ENCODE measurements at places on chromosomes 13 and 19.

- DNase-seq: peak; percentile 55
These were observed 66.9 kb upstream of the TM9SF2 start for GRCh38 chr13:99434258-99434788.

- no peak for DNase-seq
These were observed 523.5 kb upstream of the ARGLU1 start for GRCh38 chr13:107091428-107091827.

DNA sequence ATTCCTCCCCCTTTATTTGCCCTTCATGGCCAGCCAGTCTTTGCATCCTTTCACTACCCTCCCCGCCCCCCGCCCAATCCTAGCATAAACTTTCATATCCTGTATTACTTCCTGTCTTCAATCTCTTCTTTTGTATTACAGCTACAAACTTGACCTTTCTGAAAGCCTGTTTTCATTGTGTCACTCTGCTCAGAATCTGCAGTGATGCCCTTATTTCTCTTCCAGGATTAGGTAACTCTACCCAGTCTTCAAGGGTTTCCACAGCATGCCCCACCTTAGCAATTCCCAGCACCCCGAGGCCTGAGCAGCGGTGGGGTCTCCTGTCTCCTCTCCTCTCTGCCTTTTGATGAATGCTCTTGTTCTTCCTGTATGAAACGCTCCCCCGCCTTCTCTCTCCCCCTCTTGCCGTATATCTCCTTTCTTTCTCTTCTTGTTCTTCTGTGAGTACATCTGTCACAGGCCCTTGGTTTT is 145.6 kb downstream of the SHISA2 start:
- DNase-seq: no peak

- no peak for DNase-seq
These were observed 3.4 kb downstream of the SF3A2 start for GRCh38 chr19:2239771-2240770.

GRCh38 chr13:75825161-75825560 is 189.0 kb downstream of the LMO7 start:
- DNase-seq: no peak

- DNase-seq: no peak
These were observed 10.2 kb downstream of the GAS6 start for GRCh38 chr13:113853518-113854237.

DNA sequence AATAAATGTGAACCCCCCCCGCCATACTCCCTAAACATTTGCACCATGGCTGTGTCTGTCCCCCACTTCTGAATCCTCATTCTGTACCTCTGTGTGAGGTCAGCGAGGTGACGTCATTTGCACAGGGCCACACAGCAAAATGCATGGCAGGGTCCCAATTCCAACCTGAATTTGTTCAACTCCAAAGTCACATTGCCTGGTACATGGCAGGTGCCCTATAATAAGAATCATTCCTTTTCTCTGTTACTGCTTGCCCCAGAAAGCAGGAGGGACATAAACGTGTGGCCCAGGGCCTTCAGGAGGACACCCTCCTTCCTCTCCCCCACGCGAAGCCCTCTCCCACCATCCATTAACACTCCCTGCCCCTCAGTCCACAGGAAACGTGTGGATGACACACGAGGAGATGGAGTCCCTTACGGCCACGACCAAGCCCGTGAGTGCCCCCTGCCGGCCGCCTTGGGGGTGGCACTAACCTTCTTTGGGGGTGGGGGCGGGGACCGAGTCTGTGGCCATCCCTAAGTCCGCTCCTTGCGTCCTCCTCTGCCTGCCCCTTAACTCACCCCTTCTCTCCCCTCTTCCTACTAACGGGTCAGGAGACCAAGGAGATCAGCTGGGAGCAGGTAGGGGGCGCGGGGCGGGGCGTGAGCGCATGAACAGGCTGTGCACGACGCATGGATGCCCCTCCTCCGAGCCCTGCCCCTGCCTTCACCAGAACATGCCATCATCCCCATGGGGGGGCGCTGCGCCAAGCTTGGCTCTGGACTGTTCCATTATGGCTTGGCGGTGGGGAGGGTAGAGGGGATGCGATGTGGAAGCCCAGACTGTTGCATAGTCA is 9.4 kb downstream of the HRC start:
- peak; percentile 59 for DNase-seq

- no peak for DNase-seq
These were observed 360.4 kb downstream of the ENOX1 start for GRCh38 chr13:43426355-43426754.

- no peak for DNase-seq
These were observed 82.4 kb downstream of the EFNB2 start for GRCh38 chr13:106453101-106453500.

GRCh38 chr13:104984296-104984818 is 1551.1 kb downstream of the EFNB2 start:
- DNase-seq: peak; percentile 2

- no peak for DNase-seq
These were observed 12.1 kb upstream of the NDFIP2 start for GRCh38 chr13:79468819-79469218.

Data from stimulated activated CD4-positive, alpha-beta T cell treated with anti-CD3 and anti-CD28 coated beads, Interleukin-12 subunit alpha, Interleukin-12 subunit beta, amount 100 ng/mL, for 24 hours (primary cell).